ENCODE measurements at places on chromosomes 2 and 18.

- DNase-seq, result no peak
These were observed 14.9 kb downstream of the PROKR1 start for GRCh38 chr2:68658266-68658665.

DNA sequence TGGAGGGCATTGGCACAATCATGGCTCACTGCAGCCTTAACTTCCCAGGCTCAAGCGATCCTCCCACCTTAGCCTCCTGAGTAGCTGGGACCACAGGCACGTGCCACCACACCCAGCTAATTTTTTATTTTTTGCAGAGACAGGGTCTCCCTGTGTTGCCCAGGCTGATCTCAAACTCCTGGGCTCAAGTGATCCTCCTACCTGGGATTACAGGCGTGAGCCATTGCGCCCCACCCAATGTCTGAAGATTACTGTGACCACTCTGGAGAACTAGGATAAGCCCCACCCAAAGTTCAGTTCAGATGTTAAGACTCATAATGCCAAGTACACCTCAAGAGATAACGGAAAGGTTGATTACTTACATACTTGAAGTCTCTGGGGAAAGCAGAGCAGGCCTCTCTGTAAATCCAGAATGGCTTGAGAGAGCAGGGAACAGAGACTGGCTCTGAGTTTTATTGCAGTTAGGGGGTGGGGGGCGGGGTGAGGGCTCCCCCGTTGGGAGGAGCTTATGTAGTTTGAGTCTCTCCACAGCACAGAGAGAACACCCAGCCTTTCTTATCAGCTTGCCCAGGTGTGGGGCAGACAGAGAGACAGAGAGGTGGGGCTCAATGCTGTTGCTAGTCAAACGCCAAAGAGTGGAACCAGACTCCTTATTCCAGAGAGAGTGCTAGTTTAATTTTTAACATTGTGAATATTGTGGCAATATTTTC is 26.5 kb upstream of the ERICH2 start:
- no peak for DNase-seq

- no peak for DNase-seq
These were observed 152.2 kb downstream of the PID1 start for GRCh38 chr2:229118927-229119326.

DNA sequence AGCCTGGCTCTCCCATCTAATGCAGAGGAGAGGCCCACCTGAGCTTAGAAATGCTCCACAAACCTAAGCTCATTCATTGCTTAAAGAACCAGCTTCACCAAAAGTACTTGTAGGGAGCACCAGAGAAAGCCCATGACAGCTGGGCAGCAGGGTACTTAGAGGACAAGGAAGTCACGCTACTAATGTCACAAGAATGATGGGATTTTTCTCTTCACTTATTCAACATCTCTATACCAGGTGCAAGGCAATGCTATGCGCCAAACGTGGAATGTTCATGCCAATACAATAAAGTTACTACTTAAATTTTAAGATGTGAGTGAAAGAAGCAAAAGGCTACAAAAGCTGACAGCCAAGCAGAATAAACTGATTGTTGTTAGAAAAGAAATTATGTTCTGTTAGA is 36.0 kb downstream of the LONRF2 start:
- no peak for DNase-seq

DNA sequence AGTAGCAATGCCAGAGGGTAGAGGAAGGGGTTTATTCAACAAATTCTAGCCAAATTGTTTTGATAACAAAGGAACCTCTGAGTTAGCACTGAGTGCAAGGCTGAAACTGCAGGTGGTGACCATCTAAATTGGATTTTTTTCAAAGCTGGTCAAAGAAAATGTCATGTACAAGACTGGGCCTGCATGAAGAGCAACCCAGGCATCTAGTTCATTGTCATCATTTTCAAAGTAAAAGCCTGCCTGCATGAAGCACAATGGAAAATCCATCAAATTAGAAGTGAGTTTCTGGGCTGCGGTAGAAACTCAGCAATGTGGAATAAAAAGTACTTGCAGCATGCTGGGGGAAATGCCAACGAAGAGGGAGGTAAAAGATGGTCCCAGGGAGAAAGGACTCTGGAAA is 80.8 kb upstream of the PPP1CB start:
- no peak for DNase-seq

GRCh38 chr2:220034426-220035130 is 407.1 kb downstream of the SLC4A3 start:
- no peak for DNase-seq

DNA sequence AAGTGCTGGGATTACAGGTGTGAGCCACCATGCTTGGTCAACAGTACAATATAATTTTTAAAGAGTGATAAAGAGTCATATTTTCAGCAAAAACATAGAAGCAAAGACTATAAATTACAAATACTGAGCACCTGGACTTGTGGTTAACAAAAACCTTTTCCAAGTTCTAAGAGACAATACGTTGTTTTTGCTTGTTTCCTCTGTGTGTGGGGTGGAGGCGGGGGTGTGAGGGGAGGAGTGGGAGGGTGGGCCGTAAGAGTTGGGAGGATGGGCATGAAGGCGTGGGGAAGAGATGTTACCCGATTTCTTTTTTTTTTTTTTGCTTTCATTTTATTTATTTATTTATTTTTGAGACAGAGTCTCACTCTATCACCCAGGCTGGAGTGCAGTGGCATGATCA is 78.0 kb upstream of the WIPF1 start:
- no peak for DNase-seq

GRCh38 chr18:9025091-9025838 is 77.2 kb upstream of the NDUFV2 start:
- DNase-seq, result no peak

DNA sequence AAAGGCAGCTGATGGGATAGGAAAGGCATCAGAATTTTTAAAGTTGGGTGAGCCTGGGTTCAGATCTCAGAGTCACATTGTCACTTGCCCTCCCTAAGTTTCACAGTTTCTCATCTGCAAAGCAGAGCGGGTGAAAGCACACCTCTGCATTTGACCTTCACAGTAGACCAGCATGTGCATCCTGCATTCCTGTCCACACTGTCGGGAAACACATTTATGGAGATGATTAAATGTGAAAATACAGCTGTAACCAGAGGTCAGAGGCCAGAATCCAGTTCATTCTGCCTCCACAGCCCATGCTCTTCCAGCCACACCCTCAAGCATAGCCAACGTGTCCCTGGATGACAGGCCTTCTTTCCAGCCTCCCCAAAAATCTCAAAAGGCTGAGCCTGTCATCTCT is 392.0 kb upstream of the MYT1L start:
- no peak for DNase-seq

DNA sequence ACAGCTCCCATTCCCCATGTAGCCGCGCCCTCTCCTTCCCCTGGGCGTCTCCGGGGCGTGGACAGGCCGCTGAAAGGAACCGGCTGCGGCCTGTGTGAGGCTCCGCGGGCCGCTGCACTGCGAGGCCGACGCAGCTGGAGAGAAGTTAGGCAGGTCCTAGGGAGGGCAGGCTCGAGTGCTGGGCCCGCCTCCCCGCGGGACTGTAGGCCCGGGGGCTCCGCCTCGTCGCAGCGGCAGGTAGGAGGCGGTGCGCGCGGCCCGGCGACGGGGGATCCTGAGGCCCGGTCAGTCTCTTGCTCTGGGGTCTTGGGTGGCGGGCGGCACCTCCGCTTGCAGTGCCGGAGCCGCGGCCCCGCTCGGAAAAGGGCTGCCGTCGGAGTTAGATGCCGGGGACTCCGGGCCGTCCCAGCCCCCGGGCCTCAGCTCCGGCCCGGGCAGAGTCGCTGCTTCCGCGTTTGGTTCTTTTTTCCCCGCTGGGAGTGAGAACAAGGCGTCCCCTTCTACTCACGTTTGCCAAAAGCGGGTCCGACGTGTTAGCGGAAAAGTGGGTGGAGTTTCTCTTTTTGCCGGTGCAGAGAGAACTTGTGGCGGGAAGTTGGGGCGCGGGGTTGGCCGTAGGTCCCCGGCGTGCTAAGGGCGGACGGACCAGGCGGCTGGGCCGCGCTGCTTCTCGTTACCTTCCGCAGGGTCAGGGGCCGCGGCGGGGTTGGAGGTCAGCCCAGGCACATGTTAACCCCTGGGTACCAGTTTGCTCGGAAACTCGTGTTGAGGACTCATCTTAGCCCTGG is at the start of gene VRK2:
Gene VRK2, plus strand, starts transcription at position 222 of the 788 bp plus-strand sequence. CDS start 2,026 bp downstream, outside the sequence.
- DNase-seq, result peak; percentile 87

DNA sequence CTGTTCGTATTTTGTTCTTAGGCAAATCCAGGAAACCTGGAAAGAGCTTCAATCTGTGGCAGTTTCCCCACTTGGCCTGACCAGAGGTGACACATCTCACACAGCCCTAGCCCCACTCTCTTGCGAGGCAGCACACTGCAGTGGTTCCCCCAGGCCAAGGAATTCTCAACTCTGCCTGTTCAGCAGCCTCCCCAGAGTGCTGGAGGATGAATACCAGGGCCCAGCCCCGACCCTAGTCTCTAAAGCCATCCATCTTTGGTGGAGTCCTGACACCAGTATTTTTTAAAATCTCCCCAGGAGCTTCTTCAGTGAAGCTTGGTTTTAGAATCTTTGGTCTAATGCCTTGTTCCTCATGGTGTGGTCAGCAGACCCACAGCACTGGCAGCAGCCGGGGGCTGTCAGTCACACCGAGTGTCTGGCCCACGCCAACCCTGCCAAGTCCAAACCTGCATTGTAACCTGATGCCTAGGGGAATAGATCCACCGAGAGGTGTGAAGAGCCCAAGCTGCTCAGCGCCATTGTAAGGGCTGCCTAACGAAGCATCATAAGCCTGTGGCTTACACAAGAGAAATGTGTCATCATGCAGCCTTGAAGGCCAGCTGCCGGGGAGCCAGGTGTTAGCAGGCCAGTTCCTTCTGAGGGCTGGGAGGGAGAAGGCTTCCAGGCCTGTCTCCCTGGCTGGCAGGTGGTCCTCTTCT is 428.7 kb upstream of the ID2 start:
- DNase-seq, result no peak

- no peak for DNase-seq
These were observed 30.2 kb downstream of the ARHGAP15 start for GRCh38 chr2:143159486-143159840.

- no peak for DNase-seq
These were observed 24.5 kb downstream of the MRPL30 start for GRCh38 chr2:99205491-99205890.

DNA sequence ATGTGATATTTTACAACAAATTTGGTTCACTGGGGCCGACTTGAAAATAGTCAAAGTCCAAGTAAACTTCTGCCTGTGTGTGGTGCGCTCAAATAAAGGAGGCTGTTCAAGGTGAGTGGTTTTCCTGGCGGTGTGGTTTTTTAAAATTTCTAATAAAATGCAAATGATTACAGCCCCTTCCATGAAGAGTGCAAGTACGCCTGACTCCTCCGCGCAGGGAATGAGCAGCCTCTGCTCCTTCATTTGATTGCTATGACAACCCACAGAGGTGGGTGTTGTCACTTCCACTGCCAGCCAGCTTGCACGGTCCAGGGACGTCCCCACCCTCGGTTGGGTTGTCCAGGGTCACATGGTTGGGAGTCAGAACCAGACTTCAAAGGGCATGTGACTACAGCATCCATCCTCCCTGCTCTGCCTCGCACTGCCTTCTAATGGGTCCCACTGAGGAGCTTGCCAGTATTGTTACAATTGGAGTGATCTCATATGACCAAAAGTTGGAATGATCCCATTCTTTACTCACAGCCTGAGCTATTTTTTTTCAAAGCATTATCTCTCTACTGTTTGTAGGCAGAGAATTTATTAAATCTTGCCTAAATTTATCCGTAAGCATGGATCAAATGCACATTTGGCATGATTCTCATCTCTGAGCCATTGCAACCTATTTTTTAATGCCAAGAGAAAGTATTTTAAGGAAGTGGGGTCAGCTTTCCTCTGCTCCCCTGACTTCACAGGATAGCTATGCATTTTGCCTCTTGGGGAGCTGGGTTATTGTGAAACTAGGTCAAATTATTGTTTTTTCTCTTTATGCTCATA is 121.3 kb downstream of the AGAP1 start:
- no peak for DNase-seq

DNA sequence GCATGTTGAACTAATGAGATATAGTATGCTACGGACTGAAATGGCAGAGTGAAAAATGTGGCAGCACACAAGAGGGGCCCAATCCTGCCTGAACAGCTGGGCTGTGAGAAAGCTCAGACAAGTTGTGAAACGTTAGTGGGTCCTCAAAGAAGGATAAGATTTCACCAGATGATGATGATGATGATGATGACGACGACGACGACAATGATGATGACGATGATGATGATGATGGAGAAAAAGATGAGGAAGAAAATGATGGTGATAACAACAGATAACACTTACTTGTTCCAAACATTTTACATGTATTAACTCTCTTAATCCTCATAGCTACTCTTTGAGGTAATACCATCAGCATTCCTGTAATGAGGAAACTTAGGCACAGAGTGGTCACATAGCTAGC is 94.2 kb downstream of the WDPCP start:
- DNase-seq, result no peak

- DNase-seq, result no peak
These were observed 259.9 kb upstream of the THSD7B start for GRCh38 chr2:136505462-136505861.

GRCh38 chr2:43293744-43294695 is 67.6 kb upstream of the ZFP36L2 start:
- DNase-seq, result peak; percentile 17

DNA sequence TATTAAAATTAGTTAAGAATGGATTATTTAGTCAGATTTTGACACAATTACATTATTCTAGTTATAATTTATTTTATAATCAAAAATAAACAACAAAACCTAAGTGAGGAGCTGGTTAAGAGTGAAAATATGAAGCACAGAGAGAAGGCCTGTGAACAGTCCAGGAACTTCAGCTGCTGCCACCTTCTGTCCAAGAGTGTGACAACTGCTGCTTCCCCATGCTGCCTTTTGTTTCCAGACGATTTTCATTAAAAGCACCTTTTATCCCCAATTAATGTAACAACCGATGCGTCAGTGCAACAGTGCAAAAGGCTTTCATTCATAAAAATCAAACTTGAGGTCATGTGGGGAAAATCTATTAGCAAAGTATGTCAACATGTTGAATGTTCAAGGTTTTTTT is 363.6 kb downstream of the CTNNA2 start:
- no peak for DNase-seq

GRCh38 chr2:185436787-185437372 is 301.7 kb upstream of the FSIP2 start:
- DNase-seq, result no peak

DNA sequence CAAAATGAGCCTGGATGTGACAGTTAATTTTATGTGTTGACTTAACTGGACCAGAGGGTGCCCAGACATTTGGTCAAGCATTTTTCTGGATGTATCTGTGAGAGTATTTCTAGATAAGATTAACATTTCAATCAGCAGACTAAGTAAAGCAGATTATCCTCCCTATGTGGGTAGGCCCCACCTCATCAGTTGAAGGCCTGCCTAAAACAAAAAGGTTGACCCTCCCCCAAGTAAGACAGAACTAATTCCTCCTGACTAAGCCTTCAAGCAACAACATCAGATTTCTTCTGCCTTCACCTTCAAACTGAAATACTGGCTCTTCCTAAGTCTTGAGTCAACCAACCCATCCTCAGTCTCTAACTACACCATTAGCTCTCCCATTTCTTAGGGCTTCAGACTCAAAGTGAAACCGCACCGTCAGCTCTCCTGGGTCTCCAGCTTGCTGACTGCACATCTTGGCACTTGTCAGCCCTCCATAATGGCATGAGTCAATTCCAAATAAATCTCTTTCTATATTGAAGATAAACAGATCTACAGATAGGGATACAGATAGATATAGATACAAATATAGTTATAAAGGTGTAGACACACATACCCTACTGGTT is 47.9 kb downstream of the MEMO1 start:
- DNase-seq, result peak; percentile 64

- no peak for DNase-seq
These were observed 215.5 kb upstream of the EPHA4 start for GRCh38 chr2:221787561-221787960.
